Esophagus squamous epithelium (tissue), 5 donors: ENCODE measurements at places on chromosomes 2 and 18.

- peaks cover 11% of the 10 kb centered on the region for H3K4me1 ChIP-seq
- no peak for DNase-seq
- no peak overlapping the region for H3K4me3 ChIP-seq
These were observed 36.7 kb downstream of the RALB start for GRCh38 chr2:120289221-120289906.

DNA sequence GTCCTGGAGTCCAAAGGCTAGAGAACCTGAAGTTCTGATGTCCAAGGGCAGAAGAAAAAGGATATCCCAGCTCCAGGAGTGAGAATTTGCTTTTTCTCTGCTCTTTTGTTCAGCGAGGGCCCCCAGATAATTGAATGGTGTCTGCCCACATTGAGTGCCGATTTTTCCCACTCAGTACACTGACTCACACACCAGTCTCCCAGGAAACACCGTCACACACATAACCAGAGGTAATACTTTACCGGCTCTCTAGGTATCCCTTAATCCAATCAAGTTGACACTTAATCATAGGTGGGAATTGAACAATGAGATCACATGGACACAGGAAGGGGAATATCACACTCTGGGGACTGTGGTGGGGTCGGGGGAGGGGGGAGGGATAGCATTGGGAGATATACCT lies 161.5 kb downstream of the WDR7 start:
- no peak overlapping the region for H3K4me3 ChIP-seq
- no peaks in the 10 kb centered on the region for H3K36me3 ChIP-seq
- no peaks in the 10 kb centered on the region for H3K4me1 ChIP-seq
- DNase-seq = no peak

DNA sequence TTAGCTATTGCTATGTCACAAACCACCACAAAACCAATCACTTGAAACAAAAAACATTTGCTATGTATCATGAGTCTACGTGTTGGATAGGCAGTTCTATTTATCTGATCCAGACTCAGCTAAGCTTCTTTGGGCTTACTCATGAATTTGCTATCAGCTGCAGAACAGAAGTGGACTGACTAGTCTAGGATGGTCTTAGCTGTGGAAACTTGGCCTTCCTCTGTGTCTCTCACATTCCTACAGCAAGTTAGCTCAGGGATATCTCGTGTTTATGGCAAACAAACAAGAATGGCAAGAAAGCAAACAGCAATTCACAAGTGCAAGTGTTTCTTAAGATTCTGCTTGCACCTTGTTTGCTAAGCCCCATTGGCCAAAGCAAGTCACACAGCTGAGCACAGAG lies 288.0 kb upstream of the TNP1 start:
- H3K4me1 ChIP-seq = no peaks in the 10 kb centered on the region
- no peak overlapping the region for H3K4me3 ChIP-seq
- H3K27me3 ChIP-seq = no peaks in the 10 kb centered on the region

DNA sequence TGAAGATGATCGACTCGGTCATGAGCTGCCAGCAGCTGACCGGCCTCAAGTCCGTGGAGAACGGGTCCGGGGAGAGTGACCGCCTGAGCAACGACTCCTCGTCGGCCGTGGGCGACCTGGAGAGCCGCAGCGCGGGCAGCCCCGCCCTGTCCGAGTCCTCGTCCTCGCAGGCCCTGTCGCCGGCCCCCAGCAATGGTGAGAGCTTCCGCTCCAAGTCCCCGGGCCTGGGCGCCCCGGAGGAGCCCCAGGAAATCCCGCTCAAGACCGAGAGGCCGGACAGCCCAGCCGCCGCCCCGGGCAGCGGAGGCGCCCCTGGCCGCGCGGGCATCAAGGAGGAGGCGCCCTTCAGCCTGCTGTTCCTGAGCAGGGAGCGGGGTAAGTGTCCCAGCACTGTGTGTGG lies 14.9 kb downstream of the SALL3 start:
- H3K4me1 ChIP-seq = no peaks in the 10 kb centered on the region
- H3K27ac ChIP-seq = no peak overlapping the region
- no peak overlapping the region for H3K4me3 ChIP-seq
- no peak for DNase-seq

- H3K4me3 ChIP-seq = no peak overlapping the region
- H3K27ac ChIP-seq = no peak overlapping the region
- no peak for DNase-seq
These were observed 137.4 kb downstream of the CALCRL start for GRCh38 chr2:187310701-187311100.
